CD4-positive, alpha-beta T cell treated with Interleukin-4 for 4 hours (primary cell): ENCODE measurements at places on chromosomes 7 and 10.

DNA sequence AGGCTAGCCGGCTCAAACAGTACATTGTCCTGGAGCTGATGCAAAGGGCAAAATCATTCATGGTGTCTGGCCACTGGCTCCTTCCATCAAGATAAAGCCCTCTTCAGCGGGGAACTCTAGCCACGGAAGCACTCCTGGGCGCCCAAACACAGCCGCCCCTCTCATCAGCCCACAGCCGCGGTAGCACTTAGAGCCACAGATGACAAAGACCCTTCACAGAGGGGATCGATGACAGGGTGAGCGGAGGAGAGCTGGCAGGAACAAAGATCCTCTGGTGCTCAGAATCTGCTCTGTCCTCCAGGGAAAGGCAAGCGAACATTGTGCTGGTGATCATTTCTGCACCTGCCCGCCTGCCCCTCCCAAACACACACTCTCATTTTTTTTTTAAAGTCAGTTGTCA, 222.2 kb upstream of the NRP1 start:
- no peak for DNase-seq

DNA sequence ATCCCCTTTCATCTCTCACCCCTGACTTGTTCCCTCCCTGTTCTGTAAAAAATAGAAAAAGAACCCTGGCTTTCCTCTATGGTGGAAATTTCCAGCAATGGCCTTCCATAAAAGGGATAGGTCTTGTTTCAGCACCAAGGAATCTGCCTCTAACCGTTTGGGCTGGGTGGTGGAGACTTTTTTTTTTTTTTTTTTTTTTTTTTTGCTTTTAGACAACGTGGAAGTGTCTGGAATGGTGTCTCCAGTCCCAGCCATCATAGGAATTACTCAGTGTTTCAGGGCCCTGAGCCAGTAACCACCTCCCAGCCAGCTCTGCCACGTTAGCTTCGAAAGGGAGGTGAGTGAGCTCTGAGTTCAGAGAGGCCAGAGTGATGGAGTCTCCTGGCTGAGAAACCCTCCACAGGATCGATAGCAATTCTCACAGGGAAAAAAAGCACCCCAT, 97.3 kb upstream of the COL1A2 start:
- DNase-seq, result no peak

- no peak for DNase-seq
Observed at GRCh38 chr7:80449836-80450235, 62.0 kb downstream of the GNAT3 start.

GRCh38 chr7:129098409-129099084, 43.6 kb upstream of the TNPO3 start:
- DNase-seq, result no peak

- DNase-seq, result no peak
Observed at GRCh38 chr10:1368842-1369171, 312.6 kb downstream of the WDR37 start.

- DNase-seq, result no peak
Observed at GRCh38 chr10:69866688-69867461, 65.2 kb downstream of the COL13A1 start.

GRCh38 chr10:80540618-80540980, 2.9 kb downstream of the SH2D4B start:
- no peak for DNase-seq

DNA sequence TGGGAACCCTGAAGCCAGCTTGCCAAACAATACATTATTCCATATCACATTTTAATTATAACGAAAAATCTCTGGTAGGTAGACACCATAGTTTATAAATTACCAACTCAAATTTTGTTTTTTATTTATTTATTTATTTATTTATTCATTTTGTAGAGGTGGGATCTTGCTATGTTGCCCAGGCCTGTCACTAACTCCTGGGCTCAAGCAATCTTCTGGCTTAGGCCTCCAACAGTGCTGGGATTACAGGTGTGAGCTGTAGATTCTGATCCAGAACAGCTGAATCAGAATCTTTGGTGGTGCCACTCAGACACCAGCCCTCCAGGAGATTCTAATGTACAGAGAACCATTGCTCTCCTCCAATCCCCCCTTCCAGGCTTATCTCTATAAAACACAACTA, 1.7 kb downstream of the PON2 start:
- no peak for DNase-seq

GRCh38 chr7:37665352-37666022, 18.1 kb upstream of the GPR141 start:
- no peak for DNase-seq

DNA sequence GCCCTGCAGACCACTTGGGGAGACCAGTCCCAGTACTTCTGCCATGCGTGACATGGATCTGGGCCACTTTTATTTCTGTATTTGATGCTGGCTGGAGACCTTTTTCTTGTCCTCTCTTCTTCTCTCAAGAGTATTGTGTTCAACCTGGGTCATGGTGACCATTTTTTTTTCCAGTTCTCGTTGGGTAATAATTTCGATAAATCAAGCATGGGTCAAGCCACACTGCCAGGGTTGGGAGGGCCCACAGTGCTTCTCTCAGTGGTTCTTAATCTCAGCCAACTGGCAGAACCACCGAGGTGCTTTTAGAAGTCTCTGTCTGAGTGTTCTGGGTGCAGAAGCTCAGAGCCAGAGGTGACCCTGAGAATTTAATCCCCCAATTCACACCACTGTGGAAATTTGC, 269.9 kb downstream of the SEC23IP start:
- DNase-seq, result no peak

GRCh38 chr7:96740130-96740529, 30.5 kb upstream of the SEM1 start:
- no peak for DNase-seq

DNA sequence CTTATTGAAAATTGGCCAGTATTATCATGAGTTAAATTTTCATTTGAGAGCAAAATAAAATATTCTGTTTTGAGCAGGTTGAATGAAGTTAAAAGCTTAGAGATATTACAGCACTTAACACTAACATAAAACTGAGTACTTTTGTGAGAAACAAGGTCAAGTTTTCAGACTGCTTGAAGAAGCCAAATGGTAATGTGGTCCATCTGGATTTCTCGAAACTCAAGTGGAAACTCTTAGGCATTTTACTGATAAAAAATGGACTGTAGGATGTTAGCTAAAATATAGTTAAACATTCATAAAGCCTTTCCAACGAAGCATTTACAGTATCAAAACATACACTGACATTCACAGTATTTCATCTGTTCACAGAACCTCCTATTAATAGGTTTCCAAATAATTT, 528.1 kb upstream of the SEMA3D start:
- DNase-seq, result no peak

GRCh38 chr7:41104631-41105030, 598.3 kb downstream of the INHBA start:
- DNase-seq, result no peak

- no peak for DNase-seq
Observed at GRCh38 chr10:110036640-110037039, 28.9 kb downstream of the ADD3 start.

GRCh38 chr10:83397806-83398205, 741.5 kb upstream of the GHITM start:
- no peak for DNase-seq

- peak; percentile 59 for DNase-seq
Observed at GRCh38 chr10:6173203-6173602, 29.5 kb upstream of the PFKFB3 start.

DNA sequence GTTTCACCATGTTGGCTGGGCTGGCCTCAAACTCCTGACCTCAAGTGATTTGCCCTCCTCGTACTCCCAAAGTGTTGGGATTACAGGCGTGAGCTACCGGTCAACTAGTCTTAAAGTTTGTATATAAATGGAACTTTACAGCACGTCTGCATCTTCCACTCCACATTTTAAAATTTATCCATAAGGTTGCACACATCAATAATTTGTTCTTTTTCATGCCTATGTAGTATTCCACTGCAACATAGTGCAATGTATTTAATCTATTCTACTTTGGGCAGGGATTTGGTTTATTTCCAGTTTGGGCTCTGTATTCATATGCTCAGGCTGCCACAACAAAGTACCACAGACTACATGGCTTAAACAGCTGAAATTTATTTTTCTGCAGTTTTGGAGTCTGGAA, 90.0 kb downstream of the NPTX2 start:
- no peak for DNase-seq

DNA sequence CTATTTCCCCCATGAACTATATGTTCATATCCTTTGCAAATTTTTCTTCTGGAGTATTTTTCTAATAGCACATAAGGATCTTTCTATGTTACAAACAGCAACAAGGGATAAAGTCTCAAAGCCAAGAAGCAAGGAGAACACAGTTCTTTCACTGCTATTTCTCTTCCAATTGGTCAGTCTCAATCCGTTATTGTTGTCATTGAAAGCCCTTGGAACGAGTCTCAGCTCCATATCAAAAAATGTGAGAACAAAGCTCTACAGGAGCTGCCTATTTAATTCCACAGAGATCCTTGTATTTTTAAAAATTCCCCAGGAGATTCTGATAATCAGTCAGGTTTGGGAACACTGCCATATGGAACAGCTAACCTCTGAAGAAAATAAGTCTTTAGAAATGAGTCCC, 15.7 kb downstream of the SLC35B4 start:
- no peak for DNase-seq

- DNase-seq, result peak; percentile 71
Observed at GRCh38 chr7:114026486-114027089, 107.8 kb upstream of the PPP1R3A start.

- no peak for DNase-seq
Observed at GRCh38 chr7:151637781-151638261, 118.1 kb upstream of the RHEB start.

DNA sequence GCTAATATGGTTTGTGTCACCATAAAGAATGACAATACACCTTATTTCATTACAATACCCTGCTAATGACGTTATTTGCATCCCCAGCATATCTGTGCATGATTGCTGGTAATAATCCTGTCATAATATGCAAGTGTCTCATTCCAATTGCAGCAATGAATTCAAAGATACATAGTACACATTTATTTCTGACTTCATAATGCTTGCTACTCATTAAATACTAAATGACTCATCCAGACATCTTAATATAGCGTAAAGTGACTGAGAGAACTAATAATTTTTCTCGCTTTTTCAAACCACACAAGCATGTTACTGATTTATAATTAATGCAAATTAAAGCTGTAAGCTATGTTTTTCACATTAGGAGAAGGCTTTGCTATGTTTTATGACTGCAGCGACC, 234.7 kb upstream of the MDFIC start:
- DNase-seq, result no peak

DNA sequence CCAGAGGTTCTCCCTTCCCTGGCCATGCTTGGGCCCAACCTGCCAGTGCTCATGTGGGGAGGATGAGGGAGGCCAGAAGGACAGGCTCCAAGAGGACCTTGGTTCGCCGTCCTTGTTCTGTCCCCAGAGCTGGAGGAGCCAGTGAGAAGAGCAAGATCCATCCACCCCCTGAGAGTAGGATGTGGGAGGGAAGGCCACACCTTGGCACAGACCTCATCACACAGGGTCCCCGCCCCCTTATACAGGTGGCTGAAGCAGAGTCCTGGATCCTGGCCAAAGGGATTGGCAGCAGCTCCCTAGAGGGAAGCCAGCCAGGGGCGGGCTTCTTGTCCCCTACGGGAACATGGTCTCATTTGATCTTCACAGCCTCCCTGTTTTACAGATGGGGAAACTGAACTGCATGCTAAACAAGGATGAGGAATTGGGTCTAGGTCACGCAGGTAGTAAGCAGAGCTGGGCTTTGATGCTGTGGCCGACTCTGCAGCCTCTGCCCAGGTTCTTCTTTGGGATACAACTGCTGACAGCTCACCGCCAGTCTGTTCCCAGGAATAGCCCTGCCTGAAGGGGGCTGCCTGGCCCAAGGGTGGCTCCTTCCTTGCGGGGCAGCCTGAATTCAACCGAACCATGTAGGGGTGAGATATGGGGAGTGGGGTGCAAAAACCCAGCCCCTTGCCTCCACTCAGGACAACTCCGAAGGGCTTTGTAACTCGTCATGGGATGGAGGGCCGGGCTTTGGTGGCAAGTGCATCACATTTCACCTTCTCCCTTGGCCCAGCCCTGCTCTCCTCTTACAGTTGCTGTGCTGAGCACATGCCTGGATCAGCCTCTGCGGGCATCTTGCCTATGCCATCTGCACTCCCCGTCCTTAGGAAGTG, 62.2 kb upstream of the KDM7A start:
- DNase-seq, result no peak

DNA sequence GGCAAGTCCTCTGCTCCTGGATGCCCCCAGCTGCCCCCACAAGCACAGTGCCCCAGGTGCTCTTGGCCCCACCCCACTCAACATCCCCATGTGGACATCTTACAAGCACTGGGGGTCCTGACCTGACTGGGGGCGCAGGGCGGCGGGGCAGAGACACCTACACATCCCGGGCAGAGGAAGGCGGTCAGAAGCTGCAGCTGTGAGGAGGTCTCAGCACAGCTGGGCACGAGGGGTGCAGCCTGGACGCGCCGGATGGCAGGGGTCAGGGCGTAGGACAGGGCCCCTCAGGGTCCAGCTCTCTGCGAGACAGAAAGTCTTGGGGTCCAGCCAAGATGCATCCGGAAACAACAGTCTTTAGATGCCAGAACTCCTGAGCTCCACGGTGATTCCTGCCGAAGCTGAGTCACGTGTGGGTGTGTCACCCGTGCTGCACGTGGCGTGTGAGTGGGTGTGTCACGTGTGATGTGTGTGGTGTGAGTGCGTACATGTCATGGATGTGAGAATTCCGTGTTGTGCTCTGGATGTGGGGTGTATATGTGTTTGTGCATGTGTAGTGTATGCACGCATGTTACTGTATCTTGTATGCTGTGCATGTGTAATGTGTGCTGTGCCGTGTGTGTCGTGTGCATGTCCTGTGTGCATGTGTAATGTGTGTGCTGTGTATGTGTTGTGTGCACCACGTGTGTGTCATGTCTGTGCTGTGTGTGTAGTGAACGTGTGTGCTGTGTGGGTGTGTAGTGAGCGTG, 5.1 kb downstream of the VENTX start:
- DNase-seq, result no peak

GRCh38 chr7:95758187-95758586, 14.2 kb upstream of the DYNC1I1 start:
- DNase-seq, result no peak

DNA sequence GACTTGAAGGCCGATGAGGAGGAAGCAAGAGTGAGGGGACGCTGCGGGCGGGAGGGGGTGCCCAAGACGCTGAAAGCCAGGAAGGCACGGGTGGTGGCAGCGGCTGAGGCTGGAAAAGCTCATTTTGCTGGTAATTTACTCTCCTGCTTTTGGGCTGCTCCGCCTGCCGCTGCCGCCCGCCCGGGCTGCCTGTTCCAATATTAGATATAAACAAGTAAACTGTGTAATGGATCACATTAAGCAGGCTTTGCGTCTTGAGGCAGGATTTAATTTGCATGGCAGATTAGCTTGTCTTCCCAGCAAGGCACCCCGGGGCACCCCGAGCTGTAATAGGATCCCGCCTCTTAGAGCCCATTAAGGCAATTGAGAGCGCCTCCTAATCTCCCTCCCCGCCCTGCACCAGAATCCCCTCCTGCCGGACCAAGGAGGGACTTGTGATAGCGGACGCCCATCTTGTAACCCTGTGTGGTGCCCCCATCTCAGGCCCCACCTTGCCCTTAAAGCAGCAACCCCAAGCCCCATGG, 46.1 kb upstream of the SLF2 start:
- no peak for DNase-seq

DNA sequence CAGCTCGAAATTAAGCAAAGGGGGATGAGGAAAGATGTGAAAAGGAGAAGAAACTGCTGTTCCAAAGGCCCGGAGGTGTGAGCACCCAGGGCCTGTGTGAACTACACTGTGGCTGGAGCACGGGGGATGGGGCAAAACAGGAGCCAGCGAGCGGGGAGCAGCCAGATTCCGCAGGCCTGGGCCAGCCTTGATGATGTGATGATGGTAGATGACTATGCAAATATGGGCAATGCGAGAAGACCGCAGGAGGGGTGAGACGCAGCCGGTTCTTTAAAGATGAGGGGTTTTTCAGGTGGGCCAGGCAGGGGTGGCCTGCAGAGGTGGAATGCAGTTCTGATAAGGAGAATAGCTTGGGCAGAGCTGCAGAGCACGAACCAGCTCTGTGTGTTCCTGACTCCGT, 61.5 kb downstream of the LANCL2 start:
- DNase-seq, result no peak
